Progenitor cell of endocrine pancreas (in vitro differentiated cells): ENCODE measurements at places on chromosomes 16 and 17. TPM values are rescaled to one million over a fixed set of nuclear protein-coding genes. Genes with fewer than 3 reads are reported as not detected.

DNA sequence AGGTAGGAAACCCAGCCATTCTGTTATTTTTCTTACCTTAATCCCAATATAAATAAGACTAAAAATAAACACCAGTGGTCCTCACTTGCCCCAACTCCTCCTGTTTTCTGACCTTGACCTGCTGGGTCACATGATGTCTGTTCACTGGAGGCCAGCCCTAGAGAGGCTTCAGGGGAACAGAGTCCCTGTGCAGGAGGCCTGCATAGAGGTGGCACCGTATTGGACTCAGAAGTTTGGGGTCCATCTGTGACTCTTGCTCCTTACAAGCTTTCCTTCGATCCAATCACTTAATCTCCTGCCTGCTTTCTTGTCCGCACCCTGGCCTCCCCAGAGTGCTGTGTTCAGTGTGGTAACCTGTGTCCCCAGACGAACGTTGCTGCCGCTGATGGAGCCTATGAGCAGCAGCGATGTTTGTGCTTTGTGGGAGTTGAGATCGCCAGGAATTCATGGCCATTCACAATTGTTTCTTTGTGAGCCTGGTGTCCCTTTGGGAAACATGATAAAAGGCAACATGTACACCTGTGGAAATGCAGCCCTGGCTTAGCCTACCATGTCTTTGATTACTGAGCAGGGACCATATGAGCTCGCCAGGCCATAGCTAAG, 4.7 kb downstream of the IGSF6 start:
- peaks cover 4% of the 10 kb centered on the region for H3K36me3 ChIP-seq
- no peaks in the 10 kb centered on the region for H3K27me3 ChIP-seq
- H3K4me3 ChIP-seq: no peak overlapping the region
- DNase-seq: no peak
- H3K27ac ChIP-seq: no peak overlapping the region

The ATP2A3 gene
- 54.0 and 59.2 TPM in 2 replicates for total RNA-seq

- no peaks in the 10 kb centered on the region for H3K27me3 ChIP-seq
- no peak overlapping the region for H3K4me3 ChIP-seq
- peaks cover 9% of the 10 kb centered on the region for H3K36me3 ChIP-seq
Observed at GRCh38 chr17:3573246-3574100, 15.9 kb upstream of the TRPV3 start.

DNA sequence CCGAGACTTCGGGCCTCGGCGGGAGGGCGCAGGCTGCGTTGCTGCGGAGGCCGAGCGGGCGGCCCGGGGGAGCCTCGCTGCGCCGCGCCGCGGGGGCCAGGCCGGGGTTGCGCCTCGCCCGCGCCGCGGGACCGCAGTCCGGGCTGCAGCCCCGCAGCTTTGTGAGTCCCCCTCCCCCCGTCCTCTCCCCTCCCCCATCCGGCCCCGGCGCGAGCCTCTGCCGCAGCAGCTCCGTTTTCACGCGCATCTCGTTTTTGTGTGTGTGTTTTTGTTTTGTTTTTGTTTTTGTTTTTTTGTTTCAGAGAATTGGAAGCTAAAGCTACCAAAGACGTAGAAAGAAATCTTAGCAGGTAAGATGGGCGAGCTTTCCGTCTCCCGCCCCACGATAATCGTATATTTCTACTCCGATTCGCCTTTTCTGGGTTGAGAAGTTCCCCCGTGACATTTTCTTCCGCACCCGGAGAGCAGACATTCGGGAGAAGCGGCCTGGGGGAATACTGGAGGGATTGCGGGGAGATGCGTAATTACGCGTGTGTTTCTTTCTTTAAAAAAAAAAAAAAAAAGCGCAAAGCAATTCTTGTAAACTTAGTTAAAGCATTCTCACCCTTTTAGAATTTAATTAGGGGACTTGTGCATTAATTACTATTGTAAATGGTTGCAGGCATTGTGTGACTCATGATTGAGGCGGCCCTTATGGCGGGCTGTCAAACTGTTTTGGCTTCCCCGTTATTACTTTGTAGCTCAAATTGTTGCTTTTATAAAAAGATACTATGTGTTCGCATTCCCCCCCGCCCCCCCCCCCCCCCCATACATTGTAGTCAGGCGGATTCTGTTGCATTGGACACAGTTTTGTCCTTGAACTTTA, 732 bp downstream of the TNRC6A start:
- peaks cover 12% of the 10 kb centered on the region for H3K36me3 ChIP-seq
- peaks cover 26% of the 10 kb centered on the region for H3K4me1 ChIP-seq
- DNase-seq: no peak
- no peaks in the 10 kb centered on the region for H3K27me3 ChIP-seq

DNA sequence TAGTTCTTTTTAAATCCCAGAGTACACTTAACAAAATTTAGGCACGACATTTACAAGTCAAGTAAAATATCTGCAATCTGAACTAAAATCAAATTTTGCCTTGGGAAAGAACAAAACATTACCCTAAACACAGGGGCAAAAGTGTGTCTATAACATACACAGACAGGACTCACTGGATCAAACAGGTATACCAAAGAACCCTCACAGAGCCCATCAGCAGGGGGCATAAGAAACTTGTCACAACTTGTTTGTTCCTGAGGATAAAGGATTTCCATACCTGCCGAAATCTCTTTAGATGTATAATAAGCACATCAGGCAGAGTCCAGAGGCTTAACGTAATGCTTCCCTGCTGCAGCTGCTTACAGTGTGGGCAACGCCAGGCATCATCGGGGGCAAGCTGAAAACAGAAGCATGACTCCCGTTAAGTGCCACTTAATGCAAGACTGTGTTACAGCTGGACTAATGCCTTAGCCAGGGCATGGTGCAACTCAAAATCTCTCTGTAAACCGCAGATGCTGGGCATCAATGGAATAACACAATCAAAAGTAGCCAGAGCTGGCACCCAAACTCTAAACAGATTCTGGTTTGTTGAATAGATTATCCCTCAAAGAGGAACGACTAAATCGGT, 67.0 kb downstream of the USP31 start:
- H3K36me3 ChIP-seq: peaks cover 14% of the 10 kb centered on the region
- H3K27me3 ChIP-seq: no peaks in the 10 kb centered on the region
- H3K4me1 ChIP-seq: no peaks in the 10 kb centered on the region
- no peak for DNase-seq

DNA sequence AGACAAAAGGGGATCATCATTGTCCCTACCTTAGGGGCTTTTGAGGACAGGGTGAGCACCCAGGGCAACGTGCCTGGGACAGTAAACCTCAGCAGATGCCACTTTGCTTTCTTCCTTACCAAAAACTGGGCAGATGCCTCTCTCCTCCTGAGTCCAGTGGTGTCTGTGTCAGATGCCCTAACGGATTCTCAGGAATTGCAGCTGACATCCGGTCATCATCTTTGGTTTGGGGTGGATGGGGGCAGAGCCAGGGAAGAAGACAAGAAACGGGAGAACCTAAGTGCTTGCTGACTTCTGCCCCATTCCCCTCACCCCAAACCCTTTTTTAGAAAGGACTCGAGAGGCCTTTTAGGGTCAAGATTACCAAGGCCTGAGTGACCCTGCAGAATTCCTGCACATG, 187.5 kb downstream of the MSI2 start:
- no peak overlapping the region for H3K4me3 ChIP-seq
- H3K27me3 ChIP-seq: no peaks in the 10 kb centered on the region
- peaks cover 33% of the 10 kb centered on the region for H3K4me1 ChIP-seq

DNA sequence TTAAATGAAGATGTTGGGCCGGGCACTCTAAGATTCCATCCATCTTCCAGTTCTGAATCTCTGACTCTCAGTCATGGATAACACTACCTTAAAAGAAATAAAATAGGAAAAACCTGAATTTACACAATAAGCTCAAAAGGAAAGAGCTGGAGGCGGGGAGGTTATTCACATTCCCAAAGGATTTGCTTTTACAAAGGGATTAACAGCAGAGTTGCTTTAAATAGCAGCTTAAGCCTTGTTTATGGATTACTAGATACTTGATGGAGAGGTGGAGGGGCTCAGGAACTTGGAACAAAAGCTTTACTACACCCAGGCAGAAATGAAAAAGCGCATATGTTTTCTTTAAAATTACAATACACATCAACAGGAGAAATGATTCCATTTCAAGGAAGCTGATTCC, 84.5 kb downstream of the XYLT1 start:
- DNase-seq: no peak
- peaks cover 3% of the 10 kb centered on the region for H3K27me3 ChIP-seq
- H3K27ac ChIP-seq: no peak overlapping the region
- no peak overlapping the region for H3K4me3 ChIP-seq
- H3K36me3 ChIP-seq: no peaks in the 10 kb centered on the region
- H3K4me1 ChIP-seq: peaks cover 13% of the 10 kb centered on the region

- no peaks in the 10 kb centered on the region for H3K36me3 ChIP-seq
- peak overlapping the region; percentile 43 for H3K27ac ChIP-seq
- peaks cover 10% of the 10 kb centered on the region for H3K4me1 ChIP-seq
- no peak for DNase-seq
- peaks cover 35% of the 10 kb centered on the region for H3K27me3 ChIP-seq
Observed at GRCh38 chr17:39165178-39165840, 652 bp downstream of the ARL5C start.

- H3K4me3 ChIP-seq: no peak overlapping the region
- DNase-seq: no peak
- H3K4me1 ChIP-seq: peaks cover 16% of the 10 kb centered on the region
- H3K36me3 ChIP-seq: peaks cover 10% of the 10 kb centered on the region
- H3K27me3 ChIP-seq: no peaks in the 10 kb centered on the region
Observed at GRCh38 chr16:11675561-11676511, 7.6 kb downstream of the SNN start.

The PIRT gene
- not detected in 2 replicates for total RNA-seq

GRCh38 chr16:5490499-5490898, 392.9 kb upstream of the EEF2KMT start:
- peaks cover 7% of the 10 kb centered on the region for H3K4me1 ChIP-seq
- H3K36me3 ChIP-seq: no peaks in the 10 kb centered on the region
- peaks cover 15% of the 10 kb centered on the region for H3K27me3 ChIP-seq
- H3K27ac ChIP-seq: no peak overlapping the region
- no peak overlapping the region for H3K4me3 ChIP-seq

DNA sequence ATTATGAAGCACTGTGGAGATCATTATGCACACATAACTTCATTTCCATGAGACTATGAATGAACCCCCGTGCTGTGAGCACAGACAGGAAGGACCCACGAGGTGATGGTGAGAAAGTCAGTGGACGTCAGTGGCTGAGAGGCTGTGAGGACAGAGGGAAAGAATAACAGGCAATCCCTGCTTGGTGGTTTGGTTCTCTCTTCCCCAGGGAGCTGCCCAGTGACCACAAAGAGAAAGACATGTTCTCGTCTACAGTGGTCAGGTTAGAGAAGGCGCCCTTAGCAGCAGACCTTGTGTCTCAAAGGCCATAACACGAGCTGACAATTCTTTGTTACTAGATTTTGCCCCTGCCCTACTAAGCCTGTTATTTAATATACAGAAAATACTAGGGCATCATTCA, 609.2 kb downstream of the TOX3 start:
- no peak overlapping the region for H3K27ac ChIP-seq
- DNase-seq: no peak
- H3K27me3 ChIP-seq: peaks cover 82% of the 10 kb centered on the region
- H3K36me3 ChIP-seq: no peaks in the 10 kb centered on the region
- no peak overlapping the region for H3K4me3 ChIP-seq

- H3K36me3 ChIP-seq: peaks cover 23% of the 10 kb centered on the region
- H3K4me3 ChIP-seq: no peak overlapping the region
- no peak for DNase-seq
- no peaks in the 10 kb centered on the region for H3K27me3 ChIP-seq
- peaks cover 5% of the 10 kb centered on the region for H3K4me1 ChIP-seq
- H3K27ac ChIP-seq: no peak overlapping the region
Observed at GRCh38 chr16:70254180-70254964, 2.6 kb upstream of the EXOSC6 start.

DNA sequence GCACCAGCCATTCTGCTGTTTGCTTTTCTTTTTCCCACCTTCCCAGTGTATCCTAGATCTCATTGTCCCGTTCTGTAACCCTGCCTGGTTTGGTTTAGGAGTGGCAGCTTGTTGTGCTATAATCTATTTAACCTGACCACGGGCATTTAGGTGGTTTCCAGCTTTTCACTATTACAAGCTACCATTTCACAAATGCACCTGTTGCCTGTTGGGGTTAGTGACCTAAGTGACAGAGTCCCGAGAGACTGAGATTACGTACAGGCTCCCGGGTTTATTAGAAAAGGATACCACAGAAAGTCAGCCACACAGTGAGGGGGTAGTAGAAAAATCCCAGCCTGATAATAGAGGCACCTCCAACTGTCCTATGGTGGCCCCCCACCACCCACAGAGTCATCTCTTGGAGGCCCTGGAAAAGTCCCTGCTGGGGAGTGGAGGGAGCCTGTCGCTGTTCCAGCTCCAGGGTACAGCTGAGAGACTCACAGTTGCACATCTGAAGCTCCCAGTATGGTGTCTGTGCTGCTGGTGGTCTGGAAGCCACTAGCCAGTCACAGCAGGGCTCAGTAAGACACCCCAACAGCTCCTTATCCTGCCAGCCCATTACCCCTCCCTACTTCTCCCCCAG, 21.2 kb downstream of the CLEC16A start:
- DNase-seq: no peak
- H3K4me1 ChIP-seq: peaks cover 3% of the 10 kb centered on the region
- no peak overlapping the region for H3K4me3 ChIP-seq
- no peak overlapping the region for H3K27ac ChIP-seq

GRCh38 chr17:42190491-42191274, 3.6 kb downstream of the GHDC start:
- H3K4me3 ChIP-seq: no peak overlapping the region
- H3K4me1 ChIP-seq: peaks cover 2% of the 10 kb centered on the region
- H3K27ac ChIP-seq: no peak overlapping the region
- no peak for DNase-seq
- no peaks in the 10 kb centered on the region for H3K36me3 ChIP-seq

- no peak overlapping the region for H3K27ac ChIP-seq
- no peak for DNase-seq
- no peaks in the 10 kb centered on the region for H3K36me3 ChIP-seq
- no peak overlapping the region for H3K4me3 ChIP-seq
- no peaks in the 10 kb centered on the region for H3K4me1 ChIP-seq
- no peaks in the 10 kb centered on the region for H3K27me3 ChIP-seq
Observed at GRCh38 chr17:51572115-51572514, 311.8 kb downstream of the UTP18 start.
